Choroid plexus epithelial cell (primary cell): ENCODE measurements at places on chromosomes 1 and 21.
A peak's percentile ranks its signal among the peaks of the same experiment; 100 is the strongest.

- DNase-seq: no peak
Measured at GRCh38 chr1:185322636-185323035, 5.6 kb upstream of the IVNS1ABP start.

DNA sequence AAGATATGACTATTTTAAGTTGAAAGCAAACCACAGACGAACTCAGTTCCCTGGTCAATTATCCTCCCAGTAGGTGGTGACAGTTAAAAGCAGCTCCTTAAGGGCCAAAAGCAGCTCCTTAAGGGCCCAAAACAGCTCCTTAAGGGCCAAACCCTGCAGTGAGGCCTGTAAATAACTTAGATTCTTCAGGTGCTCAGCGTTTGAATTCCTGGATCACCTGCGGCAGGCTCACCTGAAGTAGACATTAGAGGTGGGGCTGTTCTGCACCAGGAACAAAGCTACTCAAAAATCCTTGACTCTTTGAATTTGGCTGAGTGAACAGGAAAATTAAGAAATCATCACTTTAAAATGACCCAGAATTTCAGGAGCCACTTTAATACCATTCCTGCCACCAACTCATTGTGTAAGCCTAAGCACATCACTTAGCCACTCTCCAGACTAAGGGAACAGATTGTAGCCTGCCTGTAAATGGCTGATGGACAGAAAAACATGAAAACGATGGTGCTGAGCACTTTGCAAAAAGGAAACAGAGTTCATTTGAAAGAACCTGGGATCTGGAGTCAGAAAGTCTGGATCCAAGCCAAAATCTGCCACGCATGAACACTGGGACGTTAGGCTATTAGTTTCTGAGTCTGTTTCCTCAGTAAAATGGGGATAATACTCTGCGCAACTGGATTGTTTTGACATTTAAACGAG is 126.9 kb downstream of the LRIG2 start:
- no peak for DNase-seq

DNA sequence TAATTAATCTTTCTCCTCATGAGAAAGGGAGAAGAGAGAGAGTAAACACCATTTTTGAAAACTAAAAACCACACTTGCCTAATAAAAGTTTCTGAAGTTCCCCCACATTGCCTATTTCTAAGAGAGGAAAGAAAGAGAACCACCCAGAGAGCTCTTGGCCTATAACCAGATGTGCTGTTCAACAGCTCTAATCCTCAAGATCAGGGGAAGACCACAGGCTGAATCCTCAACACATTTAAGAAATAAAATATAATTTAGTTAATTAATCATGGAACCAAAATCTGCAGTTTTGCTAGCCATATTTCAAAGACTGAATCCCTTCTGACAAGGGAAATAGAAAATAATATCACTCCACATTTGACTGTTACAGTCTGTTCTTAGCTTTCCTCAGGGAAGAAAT is 11.9 kb downstream of the PRRX1 start:
- no peak for DNase-seq

DNA sequence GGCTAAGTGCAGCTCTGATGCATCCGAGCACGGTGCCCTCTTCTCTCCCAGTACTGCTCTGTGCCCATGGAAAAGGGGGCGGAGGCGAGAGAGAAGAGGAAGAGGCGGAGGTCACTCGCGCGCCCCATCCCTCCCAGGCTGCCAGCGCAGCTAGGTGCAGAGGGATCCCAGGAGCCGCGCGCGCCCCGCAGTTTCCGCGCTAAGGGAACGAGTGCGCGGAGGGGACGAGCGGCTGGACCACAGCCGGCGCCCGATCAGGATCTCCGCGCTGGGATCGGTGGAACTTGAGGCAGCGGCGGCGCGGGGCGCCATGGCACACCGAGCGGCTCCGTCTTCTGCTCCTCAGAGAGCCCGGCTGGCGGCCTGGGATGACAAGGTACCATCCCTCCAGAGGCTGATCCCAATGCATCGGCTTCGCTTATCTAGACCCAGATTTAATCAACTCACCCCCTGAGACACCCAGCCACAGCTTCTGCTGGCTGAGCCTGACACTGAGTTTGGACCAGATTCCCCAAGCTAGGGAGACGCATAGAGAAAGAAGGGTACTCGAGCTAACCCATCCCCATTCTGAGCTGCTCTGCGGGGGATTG is at the start of gene PTGFR:
PTGFR (plus strand) TSS at position 114 of the 590 bp plus-strand sequence. CDS start 1,770 bp downstream, outside the sequence.
- DNase-seq: peak; percentile 21

- DNase-seq: no peak
Measured at GRCh38 chr1:179298952-179299351, 5.4 kb downstream of the SOAT1 start.

- no peak for DNase-seq
Measured at GRCh38 chr1:210293171-210293607, 35.5 kb upstream of the HHAT start.

GRCh38 chr1:182032251-182032650 is 29.3 kb downstream of the ZNF648 start:
- DNase-seq: no peak

GRCh38 chr21:42414928-42415769 is 11.4 kb downstream of the UBASH3A start:
- peak; percentile 79 for DNase-seq

DNA sequence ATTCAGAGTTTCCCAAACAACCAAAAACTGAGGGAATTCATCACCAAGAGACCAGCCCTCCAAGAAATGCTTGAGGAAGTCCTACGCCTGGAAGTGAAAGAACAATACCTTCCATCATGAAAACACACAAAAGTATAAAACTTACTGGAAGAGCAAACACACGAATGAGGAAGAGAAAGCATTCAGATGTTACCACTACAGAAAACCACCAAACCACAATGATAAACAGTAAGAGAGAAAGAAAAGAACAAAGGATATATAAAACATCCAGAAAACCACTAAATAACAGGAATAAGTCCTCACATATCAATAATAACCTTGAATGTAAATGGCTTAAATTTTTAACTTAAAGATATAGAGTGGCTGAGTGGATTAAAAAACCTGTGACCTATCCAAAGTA is 58.5 kb upstream of the BCL10 start:
- peak; percentile 68 for DNase-seq

DNA sequence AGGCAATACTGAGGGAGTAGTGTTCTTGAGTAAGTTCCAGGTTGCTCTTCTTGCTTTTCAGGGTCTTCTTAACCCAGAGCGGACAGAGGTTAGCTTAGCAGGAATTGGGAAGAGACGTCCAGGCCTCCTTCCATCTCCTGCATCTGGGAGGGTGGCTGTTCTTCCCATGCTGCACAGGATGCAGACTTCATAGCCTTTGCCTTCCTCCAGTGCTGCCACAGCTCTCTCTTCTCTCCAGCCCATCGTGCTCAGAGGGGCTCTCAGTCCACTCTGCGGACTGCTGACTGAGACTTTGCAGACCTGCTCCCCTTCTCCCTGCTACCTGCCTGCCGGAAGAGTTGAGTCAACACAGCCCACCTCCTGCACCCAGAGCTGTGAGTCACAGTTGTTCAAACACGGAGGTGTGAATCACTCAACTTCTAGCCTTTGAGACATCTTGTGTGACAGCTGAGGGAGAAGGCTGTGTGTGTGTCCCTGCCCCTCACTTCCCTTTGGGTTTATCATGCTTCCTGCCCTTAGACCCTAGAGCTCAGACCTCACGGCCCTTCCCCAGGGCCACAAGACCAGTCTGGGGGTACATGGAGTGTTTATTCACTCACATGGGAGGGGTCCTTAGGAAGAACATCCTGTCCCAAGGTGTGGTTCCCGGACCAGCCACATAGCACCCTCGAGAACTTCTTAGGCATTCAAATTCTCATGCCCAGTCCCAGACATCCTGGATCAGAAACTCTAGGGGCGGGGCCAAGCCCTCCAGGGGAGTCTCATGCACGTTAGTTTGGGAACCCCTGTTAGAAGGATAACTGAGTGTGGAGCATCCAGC is 158.3 kb upstream of the CACNA1E start:
- DNase-seq: no peak

DNA sequence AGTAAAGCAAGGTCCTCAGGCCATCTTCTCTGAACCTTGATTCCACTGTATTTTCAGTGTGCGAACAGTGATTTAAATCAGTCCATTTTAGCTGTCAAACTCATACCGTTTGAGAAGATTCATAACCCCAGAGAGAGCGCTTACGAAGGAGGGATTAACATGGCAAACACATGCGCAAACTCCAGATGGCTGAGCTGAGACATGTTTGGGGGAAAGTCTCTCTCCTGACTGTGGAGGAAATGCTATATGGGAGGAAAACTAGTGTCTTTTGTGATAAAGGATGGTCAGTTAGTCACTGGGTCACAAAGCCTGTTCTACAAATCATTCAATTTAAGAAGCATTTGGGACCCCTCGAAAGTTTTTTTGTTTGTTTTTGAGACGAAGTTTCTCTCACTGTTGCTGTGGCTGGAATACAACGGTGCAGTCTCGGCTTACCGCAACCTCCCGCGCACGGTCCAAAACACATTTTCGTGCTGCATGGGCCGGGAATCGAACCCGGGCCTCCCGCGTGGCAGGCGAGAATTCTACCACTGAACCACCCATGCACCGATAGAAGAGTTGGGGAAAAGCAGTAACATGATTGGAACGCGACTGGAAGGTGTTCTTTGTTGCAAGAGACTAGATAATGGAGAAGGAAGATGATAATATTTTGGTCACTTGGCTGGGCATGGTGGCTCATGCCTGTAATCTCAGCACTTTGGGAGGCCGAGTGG is 58.4 kb upstream of the CXADR start:
- DNase-seq: peak; percentile 90

DNA sequence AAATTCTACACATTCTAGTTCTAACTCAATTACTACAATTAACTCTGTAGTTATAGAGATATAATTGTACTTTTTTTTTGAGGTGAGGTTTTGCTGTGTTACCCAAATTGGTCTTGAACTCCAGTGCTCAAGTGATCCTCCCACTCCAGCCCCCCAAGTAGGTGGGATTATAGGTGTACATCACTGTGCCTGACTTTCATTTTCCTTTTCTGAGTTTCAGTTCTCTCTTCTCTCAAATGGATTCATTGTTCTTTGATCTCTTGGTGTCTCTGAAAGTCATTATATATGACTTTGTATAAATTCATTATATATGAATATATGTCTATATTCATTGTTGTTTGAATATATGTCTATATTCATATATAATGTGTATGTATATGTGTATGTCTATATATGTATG is 74.0 kb upstream of the GALNT2 start:
- DNase-seq: no peak

GRCh38 chr1:22576617-22577016 is 13.3 kb downstream of the EPHA8 start:
- no peak for DNase-seq

DNA sequence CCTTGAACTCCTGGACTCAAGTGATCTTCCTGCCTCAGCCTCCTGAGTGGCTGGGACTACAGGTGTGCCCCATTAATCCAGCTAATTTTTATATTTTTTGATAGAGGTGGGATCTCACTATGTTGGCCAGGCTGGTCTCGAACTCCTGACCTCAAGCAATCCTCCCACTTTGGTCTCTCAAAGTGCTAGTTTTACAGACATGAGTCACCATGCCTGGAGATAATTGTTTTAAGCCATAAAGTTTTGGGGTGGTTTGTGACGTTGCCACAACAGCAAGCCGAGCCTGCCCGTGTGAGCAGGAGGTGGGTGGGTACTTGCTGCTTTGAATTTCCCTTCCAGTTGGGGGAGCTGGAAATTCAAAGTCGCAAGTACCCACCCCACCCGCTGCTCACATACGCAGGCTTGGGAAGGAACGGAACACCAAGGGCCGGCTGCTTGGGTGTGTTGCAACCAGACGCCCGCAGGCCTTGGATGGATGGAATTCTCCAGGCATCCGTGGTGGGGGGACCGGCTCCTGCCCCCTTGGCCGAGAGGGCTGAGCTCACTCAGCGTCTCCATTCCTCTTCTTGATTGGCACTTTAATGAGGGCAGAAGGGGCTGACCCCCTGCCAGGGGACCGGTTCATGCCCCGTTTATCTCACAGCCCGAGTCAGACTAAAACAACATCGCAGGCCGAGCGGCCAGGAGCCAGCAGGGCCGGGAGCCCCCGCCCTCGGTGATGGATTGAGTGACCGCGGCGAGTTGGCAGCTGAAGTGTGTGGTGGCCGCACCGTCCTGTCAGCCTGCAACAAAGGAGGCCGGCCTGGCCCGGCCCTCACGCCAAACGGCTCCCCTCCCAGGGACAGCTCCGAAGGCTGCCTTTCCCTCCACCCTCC is 78.1 kb downstream of the DHRS3 start:
- peak; percentile 99 for DNase-seq

- DNase-seq: no peak
Measured at GRCh38 chr1:229436201-229436600, 2.3 kb upstream of the ACTA1 start.

GRCh38 chr1:176164014-176164678 is 42.9 kb downstream of the COP1 start:
- no peak for DNase-seq

DNA sequence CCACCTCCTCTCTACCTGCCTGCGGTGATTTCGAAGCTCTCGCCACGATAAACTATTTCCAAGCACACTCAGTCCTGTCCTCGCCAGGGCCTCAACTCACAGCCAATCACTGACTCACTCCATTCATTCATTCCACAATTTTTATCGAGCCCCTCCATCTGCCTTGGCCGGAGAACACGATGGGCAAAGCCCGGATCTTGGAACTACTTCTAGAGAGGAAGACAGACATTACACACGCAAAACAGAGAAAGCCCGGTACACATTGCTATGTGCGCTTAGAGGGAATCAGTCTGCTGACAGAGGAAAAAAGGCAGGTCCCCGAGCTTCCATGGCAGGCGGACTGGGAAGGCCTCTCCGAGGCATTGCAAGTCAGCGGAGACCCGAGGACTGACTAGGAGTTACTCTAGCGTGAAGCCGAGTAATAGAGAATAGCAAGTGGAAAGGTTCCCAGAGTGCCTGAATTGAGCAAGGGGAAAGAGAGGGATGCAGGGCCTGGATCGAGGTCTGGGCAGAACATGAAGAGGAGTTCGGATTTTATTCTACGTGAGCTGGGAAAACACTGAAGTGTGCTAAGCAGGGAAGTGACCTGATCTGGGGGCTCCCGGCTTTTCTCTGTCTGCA is 54.2 kb upstream of the DNAJC6 start:
- peak; percentile 17 for DNase-seq

DNA sequence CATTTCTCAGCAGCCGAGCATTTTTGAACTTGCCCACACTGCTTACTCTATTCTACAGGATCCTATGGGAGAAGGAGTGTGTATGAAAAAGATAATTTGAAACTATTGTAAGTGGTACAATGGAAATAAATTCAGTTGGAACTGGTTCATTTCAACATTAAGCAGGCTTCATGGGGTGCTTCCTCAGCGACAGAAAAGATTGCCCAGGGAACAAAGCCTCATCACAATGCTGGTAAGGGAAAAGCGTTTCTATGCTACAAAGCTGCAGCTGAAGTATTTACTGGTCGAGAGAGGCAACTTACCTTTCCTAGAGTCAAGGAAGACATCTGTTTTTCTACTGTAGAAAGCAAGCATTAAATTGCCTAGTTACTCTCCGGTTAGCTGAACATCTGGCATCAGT is 568.2 kb upstream of the ZP4 start:
- DNase-seq: peak; percentile 13
